HEK293T (cell line): ENCODE measurements at places on chromosomes 3 and 15.

DNA sequence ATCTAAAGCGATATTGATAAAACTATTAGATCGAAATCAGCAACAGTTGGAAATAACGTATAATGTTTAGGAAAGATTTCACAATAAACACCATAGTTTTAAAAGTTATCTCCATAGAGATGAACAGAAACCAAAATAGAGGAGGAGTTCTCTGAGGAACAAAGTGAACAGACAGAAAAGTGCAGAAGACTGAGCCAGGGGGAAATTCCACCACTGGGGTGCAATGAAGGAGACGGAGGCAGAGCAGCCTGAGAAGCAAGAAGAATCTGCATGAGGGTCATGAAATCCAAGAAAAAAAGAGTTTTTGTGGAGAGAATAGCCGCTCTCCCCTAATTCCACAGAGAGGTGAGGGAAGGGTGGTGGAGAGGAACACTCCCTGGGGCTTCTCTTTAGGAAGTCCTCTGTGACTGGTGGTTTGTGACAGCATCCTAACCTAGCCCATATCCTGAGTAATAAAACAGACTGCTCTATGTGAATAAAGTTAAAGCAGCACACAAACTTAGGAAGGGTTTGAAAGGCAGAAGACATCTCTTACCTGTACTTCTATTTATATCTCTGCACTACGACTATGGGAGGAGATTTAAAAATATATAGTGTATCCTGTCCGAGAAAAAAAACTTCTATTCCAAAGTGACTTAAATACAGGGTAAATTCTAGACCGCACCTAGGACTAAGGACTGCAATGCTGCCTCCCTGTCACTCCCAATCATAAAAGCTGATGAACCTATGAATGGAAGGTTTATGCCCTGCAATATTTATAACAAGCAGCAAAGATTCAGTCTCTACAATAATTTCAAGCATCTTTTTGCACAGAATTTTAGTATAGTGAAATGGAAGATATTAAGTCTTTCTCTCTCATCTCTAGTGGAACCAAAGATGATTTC lies 22.9 kb downstream of the ATP8B4 start:
- DNase-seq: no peak

DNA sequence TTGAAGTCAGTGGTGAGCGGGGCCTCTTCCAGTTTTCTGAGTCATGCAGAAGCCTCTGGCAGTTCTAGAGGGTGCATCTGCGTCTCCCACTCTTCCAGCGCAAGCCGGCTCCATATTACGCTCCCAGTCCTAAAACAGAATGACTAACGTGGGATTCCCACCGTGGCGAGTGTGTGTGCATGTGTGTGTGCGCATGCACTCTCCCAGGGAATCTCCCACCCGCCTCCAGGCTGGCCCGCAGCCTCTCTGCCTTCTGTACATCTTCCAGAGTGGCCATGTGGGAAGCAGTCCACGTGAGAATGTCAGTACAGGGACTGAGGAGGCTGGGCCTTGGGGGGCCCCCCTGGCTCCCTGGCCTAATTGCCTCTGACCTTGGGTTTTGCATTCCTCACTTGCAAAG lies 87.7 kb downstream of the LSM3 start:
- no peak for DNase-seq

- no peak for DNase-seq
Measured at GRCh38 chr15:87213626-87214025, 1042.9 kb downstream of the NTRK3 start.

DNA sequence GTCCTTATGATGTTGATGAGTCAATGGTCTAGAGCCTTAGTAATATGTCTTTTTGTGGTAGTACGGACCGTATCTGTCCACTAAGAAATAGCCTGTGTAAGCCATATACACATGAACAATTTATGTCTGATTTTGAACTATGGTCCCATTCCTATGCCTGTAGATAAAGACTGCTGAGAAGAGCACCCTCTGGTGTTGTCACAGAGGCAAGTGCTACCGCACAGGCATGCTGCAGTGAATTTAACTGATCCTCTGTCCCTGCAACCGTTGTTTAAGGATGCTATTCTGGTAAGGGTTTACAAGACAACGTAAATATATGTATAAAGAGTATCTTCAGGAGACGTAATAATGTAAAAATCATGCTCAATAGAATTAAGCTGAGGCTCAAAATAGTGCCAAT lies 170.7 kb downstream of the UBE3A start:
- no peak for DNase-seq

DNA sequence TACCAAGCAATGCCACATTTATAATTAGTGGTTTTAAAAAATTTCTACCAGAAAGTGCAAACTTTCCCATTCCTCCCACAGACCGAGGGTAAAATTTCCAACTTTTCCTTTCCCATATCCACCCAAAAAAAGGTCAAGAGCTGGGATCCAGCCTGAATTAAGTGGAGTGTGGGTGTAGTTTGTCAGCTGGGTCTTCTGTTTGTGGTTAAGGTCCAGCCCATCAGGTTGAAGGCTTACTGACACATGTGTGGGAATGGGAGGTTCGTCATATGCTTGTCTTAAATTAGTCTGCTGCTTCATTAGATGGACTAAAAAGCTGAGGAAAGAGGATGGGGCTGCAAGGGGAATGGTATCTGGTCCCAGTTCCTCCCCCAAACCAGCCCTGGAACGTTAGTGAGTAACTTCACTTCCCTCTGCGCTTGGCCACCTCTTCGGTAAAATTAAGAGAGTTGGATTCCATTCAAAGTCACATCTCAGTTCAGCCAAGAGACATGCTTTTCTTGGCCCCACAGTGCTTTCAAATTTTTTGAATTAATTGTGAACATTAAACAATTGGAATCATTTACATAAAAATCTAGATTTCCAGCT lies 59.0 kb upstream of the PLCL2 start:
- no peak for DNase-seq

GRCh38 chr3:3816034-3816433 lies 16.8 kb downstream of the LRRN1 start:
- DNase-seq: no peak

DNA sequence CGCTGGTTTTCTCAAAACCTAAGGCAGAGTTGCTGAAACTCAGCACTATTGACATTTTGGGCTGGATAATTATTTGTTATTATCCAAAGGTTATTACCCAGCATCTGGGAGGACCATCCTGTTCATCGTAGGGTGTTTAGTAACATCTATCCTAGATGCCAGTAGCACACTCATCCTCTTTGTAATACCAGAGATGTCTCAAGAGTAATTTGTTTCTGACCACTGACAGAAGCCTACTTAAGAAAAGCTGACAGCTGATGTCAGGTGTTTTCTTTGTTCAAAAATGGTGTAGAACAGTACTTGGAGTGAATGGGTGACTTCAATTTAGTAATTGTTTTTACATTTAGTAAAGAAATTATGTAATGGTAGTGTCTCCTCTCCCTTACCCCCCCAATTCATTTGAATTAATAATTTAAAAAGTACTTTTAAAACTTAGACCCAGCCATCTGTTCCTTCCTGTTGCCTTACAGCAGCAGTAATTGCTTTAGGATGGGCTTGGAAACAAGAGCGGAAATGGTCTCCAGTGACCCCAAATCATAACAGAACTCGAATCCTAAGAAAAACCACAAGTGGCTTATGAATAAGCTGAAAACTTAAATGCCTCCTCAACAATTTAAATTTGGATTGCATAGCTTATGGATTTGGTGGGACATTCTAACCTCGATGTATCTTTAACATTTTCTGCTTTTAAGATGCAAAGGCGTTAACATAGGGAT lies 105.4 kb downstream of the PTPRG start:
- no peak for DNase-seq

- DNase-seq: no peak
Measured at GRCh38 chr3:67389176-67389575, 265.2 kb downstream of the SUCLG2 start.

GRCh38 chr15:85597155-85597815 lies 197.4 kb downstream of the KLHL25 start:
- no peak for DNase-seq

GRCh38 chr3:4856986-4857385 lies 122.3 kb upstream of the BHLHE40 start:
- DNase-seq: no peak

- DNase-seq: no peak
Measured at GRCh38 chr3:38644016-38644661, 5.3 kb downstream of the SCN5A start.

DNA sequence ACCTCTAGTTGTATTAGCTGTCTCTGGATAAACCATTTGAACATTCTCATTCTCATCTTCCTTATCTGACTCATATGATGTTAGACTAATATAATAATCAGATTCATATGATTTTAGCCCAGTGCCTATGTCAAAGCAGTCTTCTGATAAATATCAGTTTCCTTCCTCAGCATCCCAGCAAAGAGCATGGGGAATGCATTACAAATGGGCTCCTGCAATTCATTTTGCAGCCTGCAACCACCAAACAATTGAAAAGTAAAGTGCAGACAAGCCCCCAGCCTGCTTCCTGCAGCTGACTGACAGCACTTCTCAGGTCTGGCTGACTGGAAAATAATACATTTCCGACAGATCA lies 78.2 kb upstream of the STAC start:
- no peak for DNase-seq

DNA sequence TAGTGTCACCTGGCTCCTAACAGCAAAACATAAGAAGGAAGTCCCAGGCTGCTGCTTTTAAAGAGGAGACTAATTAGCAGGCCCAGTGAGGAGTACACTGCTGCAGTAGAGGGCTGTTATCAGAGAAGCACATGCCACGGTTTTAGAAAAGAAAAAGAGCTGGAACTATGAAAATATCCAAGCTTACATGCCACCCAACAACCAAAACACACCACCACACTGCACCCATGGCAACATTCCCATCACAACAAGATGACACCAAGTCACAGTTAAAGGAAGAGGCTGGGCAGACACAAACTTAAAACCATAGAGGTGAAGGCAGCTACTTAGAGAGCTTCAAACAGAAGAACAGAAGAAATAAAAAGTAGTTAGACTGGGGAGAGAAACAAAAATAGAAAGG lies 37.0 kb downstream of the NPTN start:
- no peak for DNase-seq

DNA sequence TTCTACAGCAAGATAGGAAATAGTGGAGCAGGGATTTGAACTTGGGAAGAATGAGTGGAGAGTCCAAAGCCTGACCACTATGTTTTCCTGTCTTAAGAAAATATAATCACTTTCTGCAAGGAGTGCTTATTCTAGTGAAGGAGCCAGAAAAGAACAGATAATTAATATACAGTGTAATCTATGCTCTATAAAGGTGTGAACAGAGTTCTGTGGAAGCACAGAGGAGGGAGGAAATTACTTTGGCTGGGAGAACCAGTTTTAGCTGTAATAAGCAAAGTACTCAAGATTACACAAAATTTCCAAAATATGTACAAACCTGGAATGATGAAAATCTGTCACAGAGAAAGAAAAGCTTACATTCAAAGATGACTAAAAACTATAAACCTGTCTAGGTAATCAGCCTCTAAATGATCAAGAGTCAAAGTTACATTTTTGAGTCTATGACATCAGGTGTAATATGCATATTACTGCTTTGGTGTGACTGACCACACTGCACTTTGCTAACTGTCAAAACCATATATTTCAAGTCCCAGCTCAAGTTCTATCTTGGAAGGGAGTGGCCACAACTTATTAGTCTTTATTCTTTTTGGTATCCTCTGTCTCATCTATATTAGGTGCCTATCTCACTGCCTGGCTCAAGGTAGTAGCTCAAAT lies 40.7 kb upstream of the MB21D2 start:
- no peak for DNase-seq

DNA sequence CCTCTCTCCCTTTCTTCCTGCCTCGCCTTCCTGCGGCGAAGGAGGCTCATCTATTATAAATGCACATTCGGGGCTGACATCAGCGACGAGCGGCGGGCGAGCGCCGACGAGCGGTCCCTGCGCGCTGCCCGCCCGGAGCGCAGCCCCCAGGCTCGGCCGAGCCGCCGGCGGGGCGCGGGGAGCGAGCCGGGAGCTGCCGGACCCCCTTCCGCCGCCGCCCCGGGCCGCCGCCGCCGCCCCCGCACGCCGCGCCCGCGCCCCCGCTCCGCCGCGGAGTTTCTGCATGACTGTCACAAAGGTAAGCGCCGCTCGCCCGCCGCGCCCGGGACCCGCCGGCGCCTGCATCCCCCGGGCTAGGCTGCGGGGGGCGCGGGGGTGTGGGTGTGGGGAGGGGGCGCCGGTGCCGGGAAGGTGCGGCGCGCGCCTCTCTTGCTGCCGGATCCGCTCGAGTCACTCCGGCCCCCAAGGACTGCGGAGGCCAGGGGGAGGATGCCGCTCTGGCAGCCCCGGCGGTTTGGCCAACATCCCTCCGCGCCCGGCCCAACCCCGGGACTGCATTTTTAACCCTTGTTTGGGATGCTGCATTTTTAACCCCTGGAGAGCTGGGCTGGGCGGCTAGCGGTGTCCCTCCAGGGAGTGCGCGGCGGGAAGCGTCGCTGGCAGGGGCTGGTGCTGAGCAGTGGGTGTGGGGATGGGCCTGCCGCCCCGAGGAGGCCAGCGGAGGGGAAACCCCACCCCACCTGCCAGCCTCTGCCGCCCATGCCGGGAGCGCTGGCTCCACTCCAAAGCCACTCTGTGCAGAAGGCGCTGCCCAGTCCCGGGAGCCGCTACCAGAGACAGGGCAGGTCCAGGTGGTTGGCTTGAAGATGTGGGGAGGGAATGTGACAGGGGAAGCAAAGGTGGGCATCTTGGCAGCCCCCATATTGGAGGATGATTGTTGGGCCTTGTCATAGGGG lies at the start of gene CORO2B:
TSS of gene CORO2B (plus strand) at position 14 of the 956 bp plus-strand sequence. CDS start at position 284, 270 bp downstream.
- DNase-seq: peak; percentile 51

DNA sequence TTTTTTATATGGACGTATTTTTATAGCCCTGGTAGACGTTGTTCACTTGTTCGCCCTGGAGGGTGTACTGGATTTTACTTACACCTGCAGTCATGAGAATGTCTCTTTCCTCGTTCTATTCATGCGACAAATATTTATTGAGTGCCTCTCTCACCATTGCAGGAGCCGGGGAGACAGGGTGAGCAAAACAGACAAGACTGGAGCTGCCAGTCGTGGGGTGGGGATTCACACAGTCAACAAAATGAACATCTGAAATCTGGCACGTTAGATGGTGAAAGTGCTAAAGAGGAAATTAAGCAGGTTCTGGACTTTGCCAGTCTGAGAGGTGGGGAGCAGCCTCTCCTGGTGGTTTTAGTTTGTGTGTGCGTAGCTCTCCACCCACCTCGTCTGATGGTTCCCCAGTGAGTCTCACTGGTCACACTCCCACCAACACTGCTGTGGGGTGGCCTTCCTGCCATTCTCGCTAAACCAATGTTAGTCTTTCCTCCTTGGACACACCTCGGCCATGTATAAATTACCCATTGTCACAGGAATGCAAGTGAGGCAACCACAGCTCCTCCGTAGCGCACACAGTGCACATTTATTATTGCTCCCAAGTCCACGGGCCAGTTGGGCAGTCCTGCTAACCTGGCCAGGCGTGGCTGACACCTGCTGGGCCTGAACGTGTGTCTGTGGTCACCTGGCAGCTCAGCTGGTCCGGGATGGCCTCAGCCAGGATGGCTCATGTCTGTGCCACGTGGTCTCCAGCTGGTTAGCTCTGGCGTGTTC lies 31.5 kb downstream of the FBLN2 start:
- no peak for DNase-seq

- DNase-seq: no peak
Measured at GRCh38 chr3:6860149-6860953, 564 bp upstream of the GRM7 start.

- DNase-seq: no peak
Measured at GRCh38 chr3:170419557-170420087, 954 bp downstream of the CLDN11 start.

- DNase-seq: peak; percentile 46
Measured at GRCh38 chr3:154121701-154122551, 736 bp downstream of the ARHGEF26 start.

GRCh38 chr3:30347679-30348216 lies 258.7 kb upstream of the TGFBR2 start:
- DNase-seq: no peak

GRCh38 chr3:139928708-139929505 lies 6.1 kb upstream of the CLSTN2 start:
- no peak for DNase-seq
